Activated CD4-positive, alpha-beta memory T cell treated with anti-CD3 and anti-CD28 coated beads, Interleukin-2, amount 10 ng/mL, durations not matched to agents 7 days and 5 days (primary cell): ENCODE measurements at places on chromosomes 4 and X.

DNA sequence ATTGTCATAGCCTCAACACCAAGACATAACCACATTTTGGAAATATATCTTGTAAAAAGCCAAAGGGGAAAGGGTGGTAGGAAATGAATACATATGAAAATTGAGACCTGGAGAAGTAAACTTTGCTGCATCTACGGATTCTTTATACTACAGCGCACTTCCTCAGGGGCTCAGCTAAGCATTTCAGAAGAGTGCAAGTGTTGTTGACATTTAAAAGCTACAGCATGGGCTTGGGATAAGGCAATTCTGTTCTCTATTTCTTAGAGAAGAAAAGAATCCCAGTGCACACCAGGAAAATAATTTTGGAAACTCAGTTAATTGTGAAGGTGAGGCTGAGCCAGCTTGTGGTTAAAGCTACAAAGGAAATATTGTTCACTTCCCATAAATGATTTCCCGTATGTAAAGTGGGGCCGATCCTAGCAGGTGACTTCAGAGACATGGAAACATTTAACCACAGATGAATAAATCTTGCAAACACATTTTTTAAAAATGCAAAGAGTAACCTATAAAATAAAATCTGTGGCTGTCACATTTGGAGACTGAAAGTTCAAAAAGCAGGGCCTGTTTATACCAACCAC, 12.6 kb upstream of the GBA3 start:
- no peak for DNase-seq

- DNase-seq, result peak; percentile 40
Observed at GRCh38 chrX:11558972-11559371, 106.7 kb downstream of the ARHGAP6 start.

DNA sequence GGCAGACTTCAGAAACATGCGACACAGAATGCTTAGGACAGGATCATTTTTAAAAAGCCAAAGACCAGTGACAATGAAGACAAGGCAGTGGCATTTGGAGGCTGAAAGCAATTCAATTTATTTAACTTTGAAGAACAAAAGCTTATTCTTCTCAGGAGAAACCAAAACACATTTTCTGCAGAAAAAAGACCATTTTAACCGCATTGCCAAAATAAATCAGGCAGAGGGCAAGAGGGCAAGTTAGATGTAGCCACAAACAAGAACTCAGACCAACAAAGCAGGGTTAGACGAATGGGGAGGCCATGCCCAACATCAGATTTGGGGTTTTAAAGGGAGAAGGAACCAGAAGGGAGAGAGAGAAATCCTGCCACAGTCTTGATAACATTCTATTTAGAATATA, 58.9 kb downstream of the RELL1 start:
- no peak for DNase-seq

DNA sequence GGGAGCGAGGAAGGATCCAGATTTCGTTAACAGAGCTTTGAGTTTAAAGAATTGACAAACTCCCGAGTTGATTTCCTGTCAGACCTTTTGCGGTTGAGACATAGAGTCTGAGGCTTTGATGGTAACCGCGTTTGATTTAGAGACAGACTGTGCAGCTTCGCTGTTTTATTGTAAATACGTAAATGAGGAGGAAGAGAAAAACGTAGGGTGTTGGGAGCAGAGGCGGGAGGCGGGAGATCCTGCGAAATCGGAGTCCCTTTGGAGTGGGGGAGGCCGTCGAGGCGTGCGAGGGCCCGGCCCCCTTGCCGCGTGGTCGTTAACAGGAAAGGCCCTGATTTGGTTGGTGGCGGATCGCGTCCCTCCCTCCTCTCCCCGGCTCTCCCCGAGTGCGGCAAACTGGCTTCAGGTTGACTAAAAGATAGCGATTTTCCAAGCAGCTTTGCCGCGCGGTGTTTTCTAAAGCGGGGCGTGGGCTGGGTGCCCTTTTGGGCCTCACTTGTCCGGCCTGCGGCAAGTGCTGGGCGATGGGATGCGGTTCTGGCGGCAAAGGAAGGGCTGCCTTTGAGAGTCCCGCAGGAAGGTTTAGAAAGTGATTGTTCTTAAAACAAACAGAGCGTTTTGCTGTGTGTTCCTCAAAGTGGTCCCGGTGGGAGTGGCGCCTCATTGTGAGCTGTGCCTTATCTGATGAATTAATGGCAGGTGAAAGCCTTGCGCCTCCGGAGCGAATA, 857 bp downstream of the SCML1 start:
- DNase-seq, result peak; percentile 19

DNA sequence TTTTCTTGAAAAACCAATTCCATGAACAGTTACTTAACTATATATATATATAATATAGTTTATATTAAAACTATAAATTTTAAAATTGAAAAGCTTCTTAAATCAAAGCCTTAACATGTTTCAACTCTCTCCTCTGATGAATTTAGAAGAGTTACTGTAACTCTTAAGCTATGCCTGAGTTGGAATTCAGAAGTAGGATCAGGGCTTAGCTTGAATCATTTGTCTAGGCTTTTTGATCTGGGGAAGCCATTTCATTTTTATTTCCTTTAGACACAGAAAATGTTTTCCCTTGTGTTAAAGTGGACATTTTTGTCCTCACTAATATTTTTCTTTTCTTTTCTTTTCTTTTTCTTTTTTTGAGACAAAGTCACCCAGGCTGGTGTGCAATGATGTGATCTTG, 40.4 kb upstream of the PDLIM5 start:
- DNase-seq, result no peak

GRCh38 chr4:53847965-53848364, 216.4 kb downstream of the CHIC2 start:
- no peak for DNase-seq

DNA sequence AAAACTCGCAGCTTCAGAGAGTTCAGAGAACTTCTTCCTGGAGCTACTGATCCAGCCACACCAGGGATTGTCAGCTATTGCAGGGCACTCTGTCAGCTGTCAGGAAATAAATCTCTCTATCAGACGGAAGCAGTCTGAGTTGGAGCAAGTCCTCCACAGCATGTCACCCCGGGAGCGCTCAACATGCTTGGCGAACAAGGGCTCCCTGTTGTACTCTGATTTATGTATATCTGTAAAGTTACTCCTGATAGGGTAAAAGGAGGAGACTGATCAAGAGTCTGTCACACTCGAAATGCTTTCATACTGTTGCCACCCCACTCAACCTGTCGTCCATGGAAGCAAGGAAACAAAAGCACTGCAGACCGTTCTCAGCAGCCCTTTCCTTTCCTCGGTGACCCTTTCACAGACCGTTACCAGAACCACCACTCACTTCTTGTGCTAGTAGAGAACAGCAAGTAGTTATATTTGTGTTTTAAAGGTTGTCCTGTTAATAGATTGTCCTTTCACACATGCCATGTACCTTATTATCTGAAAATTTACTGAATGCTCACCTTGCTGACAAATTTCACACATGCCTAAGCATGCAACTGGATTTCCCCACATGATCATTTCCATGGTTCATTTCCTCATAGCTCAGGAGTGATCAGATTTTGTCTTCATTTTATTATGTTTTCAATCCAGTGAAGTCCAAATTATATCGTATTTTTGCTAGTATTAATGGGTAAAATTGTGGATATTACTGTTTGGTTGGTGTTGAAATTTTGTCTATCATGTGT, 2108.9 kb upstream of the TENM3 start:
- DNase-seq, result no peak

- no peak for DNase-seq
Observed at GRCh38 chr4:87241336-87241735, 20.9 kb upstream of the KLHL8 start.

DNA sequence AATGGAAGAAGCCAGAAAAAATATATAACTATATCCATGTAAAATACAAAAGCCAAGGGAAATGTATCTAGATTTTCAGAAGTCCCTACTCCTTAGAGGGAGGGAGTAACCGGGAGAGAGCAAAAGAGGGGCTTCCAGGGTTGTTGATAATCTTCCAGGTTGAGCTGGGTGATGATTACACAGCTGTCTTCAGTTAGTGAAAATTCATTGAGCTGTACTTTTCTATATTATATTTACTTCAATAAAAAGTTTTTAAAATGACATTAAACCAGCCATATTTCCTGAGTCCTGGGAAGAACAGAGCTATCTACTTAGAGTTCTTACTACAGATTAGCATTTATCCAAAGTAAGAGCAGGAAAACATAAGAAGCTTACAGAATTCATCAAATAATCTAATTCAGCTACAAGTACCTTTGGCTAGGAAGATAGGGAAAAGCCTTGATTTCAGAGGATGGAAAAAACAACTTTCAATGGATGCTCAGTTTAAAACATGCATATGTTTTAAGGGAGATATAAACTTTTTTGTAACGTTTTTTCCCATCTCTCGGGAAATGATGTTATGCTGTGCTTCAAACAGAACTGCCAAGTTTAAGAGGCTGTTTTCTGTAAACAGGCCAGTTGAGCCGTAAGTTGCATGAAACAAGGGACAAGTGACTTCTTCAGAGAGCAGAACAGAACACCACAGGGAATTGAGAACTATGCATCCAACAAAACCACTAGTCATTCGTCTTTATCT, 204.6 kb downstream of the SCFD2 start:
- DNase-seq, result no peak

DNA sequence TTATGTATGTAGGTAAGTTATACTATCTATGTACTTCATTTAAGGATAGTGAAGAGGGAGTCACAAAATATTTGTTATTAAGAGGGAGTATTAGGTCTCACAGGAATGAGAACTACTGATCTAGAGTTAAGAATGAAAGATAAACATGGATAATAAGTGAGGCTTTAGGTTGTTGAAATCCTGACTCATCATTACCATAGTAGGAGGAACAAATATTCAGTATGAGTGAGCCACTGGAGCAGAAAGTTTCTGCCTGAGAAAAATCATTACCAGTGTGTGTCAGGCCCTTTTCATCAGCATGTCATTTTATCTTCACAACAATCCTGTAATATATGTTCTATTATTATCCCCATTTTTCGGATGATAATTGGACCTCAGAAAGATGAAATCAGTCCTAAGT, 27.2 kb upstream of the IGSF1 start:
- no peak for DNase-seq

DNA sequence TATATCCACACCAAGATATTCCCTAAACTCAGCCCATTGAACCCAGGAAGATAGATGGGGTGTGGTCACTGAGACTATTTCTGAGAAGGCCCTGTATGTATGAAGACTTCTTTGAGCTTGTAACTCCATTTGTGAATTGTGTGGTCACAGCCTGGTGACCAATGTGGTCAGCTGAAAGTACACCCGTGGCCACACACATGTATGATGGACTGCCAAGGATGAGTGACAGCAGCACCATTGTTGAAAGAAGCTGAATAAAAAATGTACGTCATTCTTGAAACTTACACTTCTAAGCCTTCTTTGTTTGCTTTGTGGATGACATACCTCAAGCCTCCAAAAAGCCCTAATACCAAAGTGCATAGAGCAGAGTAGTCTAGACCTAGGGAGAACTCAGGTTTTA, 581.4 kb downstream of the RAB28 start:
- no peak for DNase-seq

DNA sequence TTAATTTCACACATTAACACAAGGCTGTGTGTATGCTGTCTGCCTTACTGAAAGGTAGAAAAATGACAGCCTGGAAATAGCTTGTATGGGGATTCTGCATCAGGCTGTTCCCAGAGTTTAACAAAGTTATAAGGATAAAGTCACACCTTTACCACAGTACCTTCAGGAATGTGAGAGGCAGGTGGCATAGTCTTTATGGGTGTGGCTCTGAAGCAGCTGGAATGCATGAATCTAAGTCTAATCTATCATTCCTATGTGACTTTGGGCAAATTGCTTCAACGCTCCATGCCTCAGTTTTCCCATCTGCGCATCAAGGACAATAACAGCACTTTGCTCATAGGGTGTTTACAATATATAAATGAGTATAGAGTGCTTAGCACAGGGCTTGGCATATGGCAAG, 84.2 kb upstream of the EGFL6 start:
- no peak for DNase-seq

- no peak for DNase-seq
Observed at GRCh38 chr4:100895556-100896197, 377.9 kb upstream of the EMCN start.

DNA sequence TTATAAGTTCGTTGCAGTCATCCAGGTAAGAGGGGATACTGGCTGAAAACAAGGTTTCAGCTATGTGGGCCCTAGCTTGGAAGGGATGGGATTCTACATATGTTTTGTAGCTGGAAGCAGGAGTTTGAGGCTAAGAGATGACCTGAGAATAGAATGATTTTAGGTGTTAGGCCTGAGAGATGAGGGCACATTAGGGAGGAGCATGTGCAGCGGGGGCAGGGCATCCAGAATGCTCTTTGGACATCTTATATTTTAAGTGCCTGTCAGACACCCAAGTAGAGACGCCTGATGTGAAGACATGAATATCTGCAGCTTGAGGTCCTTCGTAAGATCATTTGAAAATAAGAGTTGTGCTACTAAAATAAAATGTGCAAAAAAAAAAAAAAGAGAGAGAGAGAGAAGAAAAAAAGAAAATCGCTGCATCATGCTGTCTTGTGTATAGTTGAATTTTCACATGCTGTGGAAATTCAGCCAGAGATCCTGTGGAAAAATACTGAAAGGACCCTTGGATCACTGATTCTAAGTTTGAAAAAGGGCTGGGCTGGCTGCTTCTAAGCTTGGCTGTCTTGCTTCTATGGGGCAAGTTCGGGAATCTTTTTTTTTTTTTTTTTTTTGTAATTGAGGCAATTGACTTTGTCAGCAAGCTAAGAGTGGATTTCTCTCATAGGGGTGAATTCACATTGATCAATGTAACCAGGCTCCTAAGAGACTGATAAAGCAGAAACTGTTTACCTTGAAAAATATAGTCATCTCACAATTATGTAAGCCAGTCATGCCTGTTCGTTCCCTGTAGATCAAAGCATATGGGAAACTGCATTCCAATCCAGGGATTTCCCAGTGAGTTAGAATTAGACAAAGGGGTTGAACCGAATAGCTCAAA, 341.0 kb upstream of the GATB start:
- no peak for DNase-seq

GRCh38 chr4:48483006-48483776, at the start of gene SLC10A4:
SLC10A4 (plus strand) TSS chr4:48483343; CDS start chr4:48483562, 219 bp downstream.
- no peak for DNase-seq

- DNase-seq, result no peak
Observed at GRCh38 chr4:8763966-8764901, 107.4 kb downstream of the HMX1 start.

- DNase-seq, result peak; percentile 65
Observed at GRCh38 chr4:24472514-24473308, 111.6 kb downstream of the DHX15 start.

DNA sequence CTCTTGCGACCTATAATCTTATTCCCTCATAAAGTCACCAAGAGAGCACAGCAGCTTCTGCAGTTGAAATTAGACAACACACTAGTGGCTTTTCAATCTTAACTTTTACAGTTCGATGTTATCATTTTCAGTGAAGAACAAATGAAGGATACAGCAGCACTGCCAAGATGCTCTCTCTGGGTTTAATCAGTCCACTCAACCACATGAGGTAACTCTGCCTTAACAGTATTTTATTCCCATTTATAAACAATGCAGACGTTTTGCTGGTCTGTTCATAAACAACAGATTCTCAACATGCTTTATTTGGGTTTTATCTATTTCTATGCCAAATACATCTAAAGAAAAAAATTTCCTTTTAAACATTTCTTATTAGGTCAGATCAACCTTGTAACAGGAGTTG, 646.0 kb upstream of the FAM241A start:
- no peak for DNase-seq
